Uterus (tissue), 4 donors: ENCODE measurements at places on chromosomes 2 and 18. TPM values are rescaled to one million over a fixed set of nuclear protein-coding genes. Genes with fewer than 3 reads are reported as not detected.

DNA sequence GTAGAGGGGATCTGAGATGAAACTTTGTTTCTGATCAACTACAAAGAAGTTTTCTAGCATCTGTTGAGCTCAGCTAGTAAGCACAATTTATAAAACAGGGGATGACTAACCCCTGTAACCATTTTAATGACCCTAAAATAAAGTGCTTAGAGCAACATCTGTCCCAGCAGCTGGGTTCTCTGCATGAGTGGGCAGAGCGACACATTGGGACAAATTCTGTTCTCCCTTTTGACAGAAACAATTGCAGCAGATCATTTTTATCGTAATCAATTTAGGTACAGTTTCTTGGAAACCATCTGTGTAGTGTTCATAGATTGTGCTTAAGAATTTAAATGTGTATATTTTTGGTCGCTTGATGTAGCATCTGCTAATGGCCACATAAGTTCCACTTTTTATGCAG lies 678.0 kb downstream of the RNF144A start:
- DNase-seq = no peak

- no peak for DNase-seq
Measured at GRCh38 chr2:139380051-139380450, 599.9 kb upstream of the NXPH2 start.

- DNase-seq = no peak
Measured at GRCh38 chr2:100870652-100871531, 51.0 kb downstream of the NPAS2 start.

DNA sequence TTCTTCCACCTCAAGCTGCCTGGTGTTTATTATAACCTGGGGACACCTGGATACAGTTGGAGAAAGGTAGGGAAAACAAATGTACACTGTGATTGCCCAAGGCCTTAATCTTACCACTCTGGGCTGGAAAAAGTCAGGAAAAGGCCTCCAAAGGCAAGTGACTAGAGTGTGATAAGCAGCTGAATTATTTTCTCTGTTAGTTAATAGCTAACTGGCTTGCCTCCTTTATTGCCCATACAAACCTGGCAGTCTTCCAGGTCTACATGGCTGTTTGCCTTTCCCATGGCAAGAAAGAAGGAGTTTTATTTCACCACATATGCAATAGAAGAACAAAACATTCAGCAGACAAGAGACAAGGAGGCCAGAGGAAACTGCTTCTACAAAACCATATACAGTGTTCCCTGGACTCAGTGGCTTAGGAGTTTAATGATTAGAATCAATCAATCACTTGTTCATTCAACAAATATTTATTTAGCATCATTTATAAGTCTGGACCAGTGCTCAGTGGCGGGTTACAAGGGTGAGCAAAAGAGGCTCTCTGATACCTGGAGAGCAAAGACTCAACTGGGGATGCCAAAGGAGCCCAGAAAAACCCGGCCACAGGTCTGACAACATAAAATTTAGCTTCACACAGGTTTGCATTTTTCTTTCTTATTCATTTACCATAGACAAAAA lies 27.5 kb upstream of the SUCLG1 start:
- DNase-seq = no peak

- DNase-seq = no peak
Measured at GRCh38 chr2:196971574-196972279, 45.2 kb upstream of the PGAP1 start.

GRCh38 chr2:32068-32467 lies 14.2 kb downstream of the FAM110C start:
- no peak for DNase-seq

DNA sequence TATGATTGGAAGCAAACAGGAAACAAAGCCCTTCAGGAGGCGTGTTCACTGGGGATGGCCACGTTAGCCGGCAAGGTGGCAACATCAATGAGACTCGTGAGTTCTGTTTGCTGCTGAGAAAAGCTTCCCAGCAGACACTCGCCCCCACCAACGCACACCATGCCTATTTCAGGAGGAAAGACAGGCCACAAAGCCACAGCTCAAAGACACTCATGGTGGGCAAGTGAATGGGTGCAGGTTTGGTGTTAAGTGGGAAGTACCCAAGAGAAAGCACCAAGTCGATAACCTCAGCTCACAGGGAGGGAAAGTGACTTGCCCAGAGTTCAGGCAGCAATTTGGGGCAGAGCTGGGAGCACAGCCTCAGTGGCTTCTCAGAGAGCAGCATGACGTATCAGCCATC lies 10.5 kb upstream of the MTERF4 start:
- DNase-seq = no peak

- DNase-seq = no peak
Measured at GRCh38 chr18:63147973-63148372, 171.6 kb downstream of the BCL2 start.

DNA sequence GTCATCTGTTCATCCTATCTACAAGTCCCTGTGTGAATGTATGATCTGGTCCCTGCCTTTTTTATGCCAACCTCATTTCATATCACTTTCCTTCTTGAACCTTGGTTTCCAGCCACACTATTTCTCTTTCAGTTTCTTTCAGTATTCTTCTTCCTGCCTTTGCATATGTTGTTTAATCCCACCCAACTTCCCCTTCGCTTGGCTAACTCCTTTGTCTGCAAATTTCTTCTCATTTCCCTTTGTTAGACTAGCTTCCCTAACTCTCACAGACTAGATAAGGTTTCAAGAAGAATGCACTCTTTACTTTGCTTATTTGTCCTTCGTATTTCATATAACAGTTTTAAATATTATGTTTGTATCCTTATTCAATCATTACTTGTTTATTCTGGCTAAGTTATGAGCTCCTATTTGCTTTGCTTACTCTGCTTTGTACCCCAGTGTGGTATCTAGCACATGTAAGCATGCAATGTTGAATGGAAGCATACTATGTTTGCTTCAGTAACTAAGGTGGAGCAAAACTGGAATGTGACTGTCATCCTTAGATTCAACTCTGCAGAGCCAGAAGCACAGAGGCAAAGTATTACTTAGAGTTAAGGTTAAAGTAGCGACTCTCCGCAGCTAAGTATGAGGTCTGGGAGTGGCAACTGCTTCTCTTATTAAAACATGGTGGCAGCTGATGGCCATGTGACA lies 681.3 kb downstream of the CPS1 start:
- no peak for DNase-seq

- DNase-seq = no peak
Measured at GRCh38 chr2:15630121-15630977, 38.7 kb downstream of the DDX1 start.

DNA sequence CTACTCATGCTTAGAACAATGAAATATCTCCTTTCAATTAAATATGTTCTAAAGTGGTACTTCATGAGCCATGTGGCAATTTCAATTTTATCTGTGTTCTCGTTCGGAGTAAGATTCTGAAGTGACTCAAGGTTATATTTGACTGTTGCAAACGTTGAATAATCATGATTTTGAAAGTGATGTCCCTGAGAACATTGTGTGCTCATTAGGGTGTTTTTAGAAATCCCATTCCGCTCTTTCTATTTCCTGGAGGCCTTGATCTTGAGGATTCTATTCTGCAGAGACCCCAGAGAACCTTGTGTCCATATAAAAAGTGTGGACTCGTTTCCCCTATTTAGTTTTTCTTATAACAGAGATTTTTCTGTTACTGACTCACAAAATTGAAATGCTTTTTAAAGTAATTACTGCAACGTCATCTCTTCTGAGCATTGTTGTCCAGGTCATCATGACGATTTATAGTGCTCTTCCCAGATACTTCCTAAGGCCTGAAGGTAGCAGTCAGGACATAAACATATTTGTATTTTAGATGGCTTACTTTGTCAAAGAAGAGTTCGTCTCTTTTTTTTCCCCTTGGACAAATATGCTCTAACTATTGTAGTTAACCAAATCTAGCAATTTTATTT lies 27.2 kb downstream of the IL1R2 start:
- no peak for DNase-seq

DNA sequence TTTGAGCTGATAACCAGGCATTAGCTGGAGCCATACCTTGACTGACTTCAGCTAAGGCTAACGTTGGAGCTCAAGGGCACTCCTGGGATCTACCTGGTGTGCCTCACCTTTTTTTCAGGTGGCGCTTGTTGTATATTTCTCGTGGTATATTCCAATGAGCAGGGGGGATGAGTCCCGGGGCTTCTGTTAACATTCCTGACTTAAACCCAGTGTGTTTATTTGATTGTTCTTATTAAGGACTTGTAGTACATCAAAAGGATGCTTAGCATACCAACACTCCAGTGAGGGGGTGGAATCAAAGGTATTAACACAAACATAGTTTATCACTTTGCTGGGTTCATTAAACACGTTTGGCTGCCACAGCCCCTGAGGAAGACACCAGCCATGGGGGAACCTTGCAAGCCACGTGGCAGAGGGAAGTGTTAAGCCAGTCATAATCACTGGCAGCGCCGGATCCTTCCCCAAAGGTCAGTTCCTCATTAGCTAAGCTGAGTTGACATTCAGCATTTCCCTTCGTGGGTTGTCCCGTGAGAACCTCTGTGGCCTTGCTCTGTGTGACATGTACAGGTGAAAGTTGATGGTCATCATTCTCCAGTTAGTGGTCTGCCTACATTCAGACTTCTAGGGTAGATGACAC lies 119.5 kb upstream of the MCFD2 start:
- no peak for DNase-seq

GRCh38 chr2:224174521-224174920 lies 135.4 kb upstream of the SERPINE2 start:
- DNase-seq = no peak

- no peak for DNase-seq
Measured at GRCh38 chr2:196677404-196677803, 37.9 kb downstream of the CCDC150 start.

- DNase-seq = no peak
Measured at GRCh38 chr2:75622500-75622899, 24.1 kb upstream of the MRPL19 start.

- no peak for DNase-seq
Measured at GRCh38 chr2:183868707-183869106, 729.6 kb upstream of the ZNF804A start.

DNA sequence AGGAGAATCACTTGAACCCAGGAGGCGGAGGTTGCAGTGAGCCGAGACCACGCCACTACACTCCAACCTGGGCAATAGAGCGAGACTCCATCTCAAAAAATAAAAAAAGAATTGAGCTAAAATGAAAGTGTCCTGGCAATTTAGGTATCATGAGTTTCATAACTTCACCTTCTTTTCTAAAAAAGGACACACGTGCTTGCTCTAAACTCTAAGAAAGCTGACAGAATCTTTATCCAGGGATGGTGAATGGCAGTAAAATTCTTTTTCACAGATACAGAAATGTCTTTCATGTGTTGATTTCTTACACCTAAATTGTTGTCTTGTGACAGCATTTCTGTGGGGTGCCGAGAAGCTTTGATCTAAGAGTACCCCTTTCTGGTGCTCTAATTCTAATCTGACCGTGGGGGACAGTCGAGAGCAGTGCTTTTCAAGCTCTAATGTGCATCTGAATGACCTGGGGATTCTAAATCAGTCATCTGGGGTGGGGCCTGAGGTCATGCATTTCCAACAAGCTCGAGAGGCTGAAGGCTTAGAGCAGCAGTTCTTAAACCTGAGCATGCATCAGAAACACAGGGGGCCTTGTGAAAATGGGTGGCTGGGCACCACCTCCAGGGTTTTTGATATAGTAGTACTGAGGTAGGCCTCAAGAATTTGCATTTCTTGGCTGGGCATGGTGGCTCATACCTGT lies 42.1 kb upstream of the REL start:
- no peak for DNase-seq

DNA sequence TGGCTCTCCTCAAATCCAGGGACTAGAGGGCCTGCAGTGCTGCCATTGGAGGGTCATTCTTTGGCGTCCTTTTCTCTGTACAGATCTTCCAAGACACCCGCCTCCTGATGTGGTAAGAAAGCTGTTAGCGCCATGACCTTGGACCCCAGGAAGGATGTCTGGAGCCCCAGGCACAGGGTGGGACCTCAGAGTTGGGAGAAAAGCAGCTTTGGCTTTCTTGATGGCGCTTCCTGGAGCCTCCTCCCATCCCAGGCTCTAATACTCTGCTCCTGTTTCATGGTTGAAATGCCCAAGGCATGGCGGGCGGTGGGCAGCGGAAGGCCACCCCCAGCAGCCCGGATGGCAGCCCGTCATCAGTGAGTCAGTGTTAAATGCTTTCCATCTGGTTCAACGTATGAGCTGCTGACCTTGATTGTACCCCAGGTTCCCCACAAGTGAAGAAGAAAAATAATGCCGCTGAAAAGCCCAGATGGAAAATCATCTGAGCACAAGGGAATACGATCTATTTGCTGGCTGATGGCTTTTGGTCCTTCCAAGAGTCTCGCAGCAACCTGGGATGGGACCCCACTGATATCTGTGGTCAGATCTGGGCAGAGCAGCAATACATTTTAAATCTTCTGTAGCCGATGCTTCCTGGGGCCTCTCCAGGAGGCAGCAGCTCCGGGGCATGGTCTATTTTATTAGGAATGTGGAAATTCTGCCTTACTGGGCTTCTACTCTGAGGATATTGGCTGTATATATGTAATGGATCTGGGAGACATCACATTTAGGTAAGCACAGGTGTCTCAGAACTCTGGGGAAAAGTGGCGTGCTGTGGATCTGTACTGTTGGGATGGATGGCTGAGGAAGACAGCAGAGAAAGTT lies 15.1 kb downstream of the ACKR3 start:
- no peak for DNase-seq

DNA sequence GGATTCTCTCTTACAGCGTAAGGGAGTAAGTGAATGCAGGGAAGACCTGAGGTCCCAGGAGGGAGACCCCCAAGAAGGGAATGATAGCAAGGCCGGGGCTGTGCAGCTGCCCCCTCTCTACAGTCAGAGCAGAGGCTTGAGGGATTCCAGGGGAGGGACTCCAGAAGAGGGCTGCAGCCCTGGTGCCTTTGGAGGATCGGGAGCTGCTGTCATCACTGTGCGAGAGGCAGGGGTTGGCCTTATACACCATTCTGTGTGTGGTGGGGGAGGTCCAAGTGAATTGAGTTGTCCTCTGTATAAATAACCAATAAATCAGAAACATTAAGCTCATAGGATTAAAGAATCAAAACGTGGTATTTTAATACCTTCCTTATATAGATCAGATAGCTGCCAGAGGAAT lies 114.9 kb downstream of the GLI2 start:
- no peak for DNase-seq

DNA sequence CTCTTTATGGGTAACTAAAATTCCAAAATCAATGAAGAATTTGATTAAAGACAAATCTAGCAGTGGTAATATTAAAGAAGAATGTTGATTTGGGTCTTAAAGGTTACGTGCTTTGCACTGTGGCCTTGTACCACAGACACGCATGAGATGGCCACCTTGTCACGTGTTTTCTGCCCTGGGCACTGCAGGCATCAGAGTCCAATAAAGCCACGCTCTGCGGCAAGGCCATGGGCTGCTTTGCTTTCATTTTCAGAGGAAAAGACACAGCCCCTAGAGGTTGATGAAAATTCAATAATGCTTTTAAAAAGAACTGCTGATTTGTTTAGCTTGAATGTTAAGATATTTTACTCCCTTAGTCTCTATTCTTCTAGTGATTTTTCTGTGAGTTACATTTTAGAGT lies 30.4 kb downstream of the AOX1 start:
- DNase-seq = no peak

Gene CCDC74B
- 4.6 TPM for total RNA-seq

Gene CRYGC
- total RNA-seq = not detected

Gene RIT2
- not detected for total RNA-seq

Gene FKBP1B
- total RNA-seq = 82.1 TPM

Gene LIMS4
- 11.3 TPM for total RNA-seq

Gene ING5
- 6.8 TPM for total RNA-seq

Gene LNPK
- total RNA-seq = 43.7 TPM

Gene DLX2
- not detected for total RNA-seq

Gene GEN1
- total RNA-seq = 5.9 TPM

Gene AMER3
- total RNA-seq = not detected

Gene UGT1A5
- not detected for total RNA-seq

Gene SERPINB11
- not detected for total RNA-seq

Gene SERPINB2
- total RNA-seq = not detected
